Colonic mucosa (tissue), 4 donors: ENCODE measurements at places on chromosomes 12 and 14. TPM values are rescaled to one million over a fixed set of nuclear protein-coding genes. Genes with fewer than 3 reads are reported as not detected.

GRCh38 chr14:63650256-63650952 is 8.7 kb upstream of the WDR89 start:
- DNase-seq: no peak
- no peak overlapping the region for H3K4me3 ChIP-seq
- no peaks in the 10 kb centered on the region for H3K27me3 ChIP-seq
- no peaks in the 10 kb centered on the region for H3K36me3 ChIP-seq
- no peaks in the 10 kb centered on the region for H3K4me1 ChIP-seq

GRCh38 chr14:22379727-22380126 is 209.3 kb downstream of the DAD1 start:
- H3K36me3 ChIP-seq: no peaks in the 10 kb centered on the region
- no peak overlapping the region for H3K4me3 ChIP-seq
- no peak overlapping the region for H3K27ac ChIP-seq
- no peaks in the 10 kb centered on the region for H3K4me1 ChIP-seq

DNA sequence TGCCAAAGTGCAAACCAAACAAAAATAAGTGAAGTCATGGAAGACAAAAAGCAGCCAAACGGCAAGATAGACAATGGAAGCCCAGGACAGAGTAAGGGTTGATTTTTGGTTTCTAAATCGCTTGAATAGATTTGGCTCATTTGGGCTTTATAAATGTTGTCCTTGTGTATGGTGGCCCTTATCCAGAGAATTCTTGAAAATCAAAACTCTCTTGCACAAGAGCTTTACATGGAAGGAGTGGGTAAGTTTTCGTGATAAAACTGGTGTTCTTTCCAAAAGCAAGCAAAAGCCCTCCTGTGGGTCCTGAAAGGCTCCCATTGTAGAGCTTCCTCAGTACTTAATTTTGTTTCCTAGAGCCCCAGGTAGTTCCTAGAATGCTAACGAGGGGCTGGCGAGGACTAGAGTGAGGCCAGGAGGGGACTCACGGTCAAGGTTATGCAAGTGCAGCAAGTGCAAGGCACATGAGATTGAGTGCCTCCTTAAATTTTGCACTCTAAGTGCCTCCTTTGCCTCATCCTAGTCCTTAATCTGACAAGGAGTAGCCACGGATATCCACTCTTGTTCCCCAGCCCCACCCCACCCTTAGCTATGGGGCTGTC is 4.1 kb downstream of the SIX6 start:
- no peaks in the 10 kb centered on the region for H3K4me1 ChIP-seq
- H3K4me3 ChIP-seq: no peak overlapping the region
- H3K27me3 ChIP-seq: peaks cover 79% of the 10 kb centered on the region
- no peak for DNase-seq
- H3K36me3 ChIP-seq: no peaks in the 10 kb centered on the region
- no peak overlapping the region for H3K27ac ChIP-seq

DNA sequence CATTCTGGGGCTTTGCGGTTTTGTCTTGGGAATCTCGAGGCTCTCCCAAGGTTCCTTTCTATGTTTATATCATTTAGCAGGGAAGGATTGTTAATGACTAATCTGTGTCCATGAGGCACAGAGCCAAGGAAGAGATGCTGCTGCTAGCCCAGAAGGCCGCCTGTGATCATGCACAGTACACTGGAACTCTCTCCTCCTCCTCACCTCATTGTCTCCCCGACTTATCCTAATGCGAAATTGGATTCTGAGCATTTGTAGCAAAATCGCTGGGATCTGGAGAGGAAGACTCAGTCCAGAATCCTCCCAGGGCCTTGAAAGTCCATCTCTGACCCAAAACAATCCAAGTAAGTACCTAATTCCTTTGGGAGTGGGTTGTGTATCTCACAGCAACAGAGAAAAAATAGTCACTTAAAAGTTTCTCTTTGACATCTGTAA is at the start of gene NR1H4:
NR1H4 (plus strand) TSS at position 151 of the 435 bp plus-strand sequence. CDS start 19,458 bp downstream, outside the sequence.
- no peaks in the 10 kb centered on the region for H3K4me1 ChIP-seq
- no peak within 1 kb of the TSS for H3K4me3 ChIP-seq
- no peak within 1 kb of the TSS for H3K27ac ChIP-seq
- no peaks in the 10 kb centered on the region for H3K27me3 ChIP-seq
- DNase-seq: no peak

DNA sequence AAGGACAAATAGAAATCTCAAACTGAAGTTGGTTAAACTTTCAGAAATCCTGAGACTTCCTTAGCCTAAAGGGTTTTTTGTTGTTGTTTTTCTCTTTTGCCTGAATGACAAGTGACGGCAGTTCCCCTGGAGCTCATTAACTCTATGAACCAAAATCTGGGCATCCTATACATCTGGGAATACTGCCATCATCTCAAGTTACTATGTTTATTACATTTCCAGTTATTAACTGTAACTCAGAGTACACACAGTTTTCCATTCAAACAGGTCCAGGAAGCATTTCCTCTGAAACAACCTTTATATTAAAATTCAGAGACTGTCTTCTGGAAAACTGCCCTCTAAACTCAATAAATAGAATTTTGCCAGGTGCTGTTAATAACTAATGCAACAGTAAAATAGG is 55.6 kb upstream of the CDKL1 start:
- no peak overlapping the region for H3K4me3 ChIP-seq
- H3K4me1 ChIP-seq: no peaks in the 10 kb centered on the region
- no peaks in the 10 kb centered on the region for H3K27me3 ChIP-seq

- H3K36me3 ChIP-seq: no peaks in the 10 kb centered on the region
- H3K4me1 ChIP-seq: peaks cover 9% of the 10 kb centered on the region
- H3K4me3 ChIP-seq: no peak overlapping the region
These were observed 3.6 kb downstream of the SLC4A8 start for GRCh38 chr12:51428256-51428655.

Gene FOXN4
- total RNA-seq: not detected

DNA sequence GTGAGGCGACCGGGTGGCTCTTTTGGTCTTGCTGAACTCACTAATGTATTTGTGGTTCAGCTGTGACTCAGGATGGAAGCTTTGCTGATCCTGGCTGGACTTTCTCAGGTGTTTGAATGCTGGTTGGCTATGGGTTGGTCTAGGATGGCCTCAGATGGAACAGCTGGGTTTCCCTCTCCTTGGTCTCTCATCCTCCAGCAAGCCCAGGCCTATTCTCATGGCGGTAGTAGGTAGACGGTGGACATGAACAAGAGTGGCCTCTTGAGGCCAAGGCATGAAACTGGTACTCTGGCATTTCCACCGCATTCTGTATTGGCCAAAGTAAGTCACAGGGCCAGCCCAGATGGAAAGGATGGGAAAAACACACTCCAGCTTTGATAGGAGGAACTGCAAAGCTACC is 11.8 kb upstream of the POLR3B start:
- no peaks in the 10 kb centered on the region for H3K36me3 ChIP-seq
- no peak overlapping the region for H3K27ac ChIP-seq
- peaks cover 9% of the 10 kb centered on the region for H3K4me1 ChIP-seq
- H3K4me3 ChIP-seq: no peak overlapping the region

Gene LMBR1L
- 36.9 TPM for total RNA-seq

Gene TAS2R20
- total RNA-seq: 1.2 TPM

Gene FAM90A1
- 0.42 TPM for total RNA-seq
